ENCODE measurements at places on chromosomes 11 and 22.
A peak's percentile ranks its signal among the peaks of the same experiment; 100 is the strongest.

DNA sequence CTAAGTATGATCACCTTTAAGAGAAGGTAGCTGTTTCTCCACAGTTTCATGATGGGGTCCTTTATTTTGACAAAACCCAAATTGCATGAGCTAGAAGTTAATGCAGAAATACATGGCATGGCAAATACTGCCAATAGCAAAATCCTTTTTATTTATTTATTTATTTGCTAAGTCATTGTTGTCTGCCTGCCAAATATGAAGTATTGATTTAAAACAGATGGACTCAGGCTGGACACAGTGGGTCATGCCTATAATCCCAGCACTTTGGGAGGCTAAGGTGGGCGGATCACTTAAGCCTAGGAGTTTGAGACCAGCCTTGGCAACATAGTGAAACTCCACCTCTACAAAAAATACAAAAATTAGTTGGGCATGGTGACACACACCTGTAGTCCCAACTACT is 52.4 kb downstream of the LARGE2 start:
- no peak for DNase-seq

- no peak for DNase-seq
Observed at GRCh38 chr11:11167806-11168205, 185.2 kb downstream of the CSNK2A3 start.

- DNase-seq = no peak
Observed at GRCh38 chr22:38298312-38299005, 18.8 kb downstream of the CSNK1E start.

GRCh38 chr11:95414217-95414616 is 183.2 kb upstream of the SESN3 start:
- DNase-seq = no peak

GRCh38 chr11:119323532-119324033 is 6.7 kb upstream of the MCAM start:
- peak; percentile 26 for DNase-seq

DNA sequence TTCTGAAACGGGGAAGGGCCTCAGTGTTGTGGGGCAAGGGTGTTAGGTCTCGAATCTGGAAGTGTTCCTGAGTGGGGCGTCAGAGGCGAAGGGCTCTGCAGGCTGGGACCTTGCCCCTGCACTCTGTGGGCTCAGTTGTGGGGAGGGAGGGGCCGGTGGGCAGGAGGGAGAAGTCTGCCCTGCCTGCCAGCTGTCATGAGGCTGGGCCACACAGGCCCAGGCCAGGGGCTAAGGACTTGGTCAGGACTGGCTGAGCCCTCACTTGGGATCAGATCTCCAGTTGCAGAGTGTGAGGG is at the start of gene CRACR2B:
Gene CRACR2B, plus strand, starts transcription at position 23 of the 296 bp plus-strand sequence. CDS start 689 bp downstream, outside the sequence.
- no peak for DNase-seq

- no peak for DNase-seq
Observed at GRCh38 chr11:121029153-121029552, 5.3 kb downstream of the TBCEL start.

GRCh38 chr11:17873586-17873985 is 139.0 kb downstream of the KCNC1 start:
- no peak for DNase-seq

DNA sequence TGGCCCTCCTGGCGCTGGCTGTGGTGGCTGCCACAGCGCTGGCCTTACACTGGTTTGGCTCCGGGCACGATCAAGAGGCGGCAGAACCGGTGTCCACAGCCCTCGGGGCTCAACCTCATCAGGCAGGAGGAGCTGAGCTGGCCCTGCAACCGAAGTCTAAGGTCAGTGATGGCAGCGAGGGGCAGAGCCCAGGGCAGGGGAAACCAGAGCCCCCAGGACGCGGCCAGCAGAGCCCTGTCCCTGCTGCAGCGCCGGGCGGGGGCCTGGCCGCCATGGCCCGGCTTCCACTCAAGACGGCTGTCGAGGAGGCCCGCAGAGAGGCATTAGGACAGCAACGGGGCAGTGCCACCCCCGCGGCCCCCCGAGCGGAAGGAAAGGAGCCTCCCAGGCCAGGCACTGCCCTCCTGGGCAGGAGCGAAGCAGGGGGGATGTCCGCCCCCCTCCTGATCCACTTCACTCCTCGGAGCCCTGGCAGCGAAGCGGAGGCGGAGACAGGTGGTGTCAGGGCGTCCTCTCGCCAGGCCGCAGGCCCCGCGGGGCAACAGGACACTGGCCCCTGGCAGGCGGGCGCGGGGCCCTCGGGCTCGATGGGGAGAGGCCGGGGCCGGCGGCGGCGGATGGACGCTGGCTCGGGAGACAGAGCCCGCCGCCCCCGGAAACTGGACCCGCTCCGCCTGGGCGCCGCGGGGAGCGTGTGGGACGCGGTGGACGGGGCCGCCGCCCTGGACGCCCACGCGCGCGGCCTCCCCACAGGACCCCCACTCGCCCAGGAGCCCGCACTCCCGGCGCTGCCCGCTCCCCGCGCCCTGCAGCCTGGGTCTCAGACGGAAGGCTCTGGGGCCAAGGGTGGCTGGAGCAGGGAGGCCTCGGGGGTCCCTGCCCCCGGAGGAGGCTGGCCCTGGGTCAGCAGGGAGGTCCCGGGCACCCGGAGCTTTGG is 895 bp downstream of the KLHDC7B start:
- DNase-seq = no peak

- DNase-seq = no peak
Observed at GRCh38 chr11:71568704-71569349, 3.5 kb downstream of the KRTAP5-10 start.

GRCh38 chr11:17720796-17721171 is 1.4 kb downstream of the MYOD1 start:
- DNase-seq = no peak

DNA sequence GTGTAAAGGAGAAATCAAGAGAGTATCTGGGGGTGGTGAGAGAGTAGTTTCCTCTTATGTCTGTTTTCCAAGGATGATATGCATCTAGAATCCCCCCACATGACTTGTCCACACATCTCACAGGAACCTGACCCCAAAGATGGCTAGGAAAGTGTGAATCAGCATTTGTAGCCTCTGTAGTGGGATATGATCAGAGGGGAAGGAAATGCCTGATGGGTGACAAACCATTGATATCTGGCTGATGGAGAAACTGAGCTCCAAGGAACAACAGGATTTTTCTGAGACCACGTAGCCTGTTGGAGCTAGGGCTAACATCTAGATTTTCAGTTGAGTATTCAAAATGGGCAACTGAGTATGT is 369.4 kb downstream of the DDX10 start:
- DNase-seq = no peak

DNA sequence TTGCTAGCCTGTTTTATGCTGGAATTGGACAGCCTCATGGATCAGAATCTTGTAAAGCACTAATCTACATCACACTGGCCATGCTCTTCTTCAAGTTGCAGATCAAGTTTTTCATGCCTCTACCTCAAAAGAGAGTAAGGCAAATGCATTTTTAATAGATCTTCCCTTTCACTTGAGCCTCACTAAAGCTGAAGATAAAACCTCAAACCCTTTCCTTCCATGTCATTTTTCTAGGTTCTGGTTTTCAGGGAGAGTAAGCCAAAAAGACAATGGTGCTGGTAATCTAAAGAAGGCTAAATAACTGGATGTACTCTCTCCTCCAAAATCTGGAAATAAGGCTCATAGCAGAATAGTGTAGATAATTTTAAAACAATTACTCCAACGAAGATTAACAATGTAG is 28.3 kb downstream of the POU2AF1 start:
- no peak for DNase-seq

DNA sequence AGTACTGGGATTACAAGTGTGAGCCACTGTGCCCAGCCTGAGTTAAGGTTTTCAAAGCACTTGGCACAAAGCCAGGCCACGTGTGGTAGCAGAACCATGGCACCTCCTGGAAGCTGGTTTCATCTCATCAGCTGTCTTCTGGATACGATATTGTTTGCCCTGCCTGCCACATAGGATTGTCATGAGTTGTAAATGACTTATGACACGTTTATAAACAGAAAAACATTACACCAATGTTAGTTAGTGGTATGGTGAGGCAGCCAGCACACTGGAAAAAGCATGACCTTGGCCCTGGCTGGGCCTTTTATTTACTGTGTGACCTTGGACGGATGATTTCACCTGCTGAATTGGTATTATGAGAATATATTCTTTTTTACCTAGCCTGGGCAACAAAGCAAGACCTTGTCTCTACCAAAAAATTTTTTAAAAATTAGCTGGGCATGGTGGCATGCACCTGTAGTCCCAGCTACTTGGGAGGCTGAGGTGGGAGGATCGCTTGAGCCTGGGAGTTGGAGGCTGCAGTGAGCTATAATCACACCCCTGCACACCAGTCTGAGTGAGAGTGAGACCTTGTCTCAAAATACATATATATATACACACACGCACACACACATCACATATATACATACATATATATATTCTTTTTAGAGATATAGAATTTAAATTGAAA is 24.0 kb upstream of the MYH9 start:
- DNase-seq = no peak

DNA sequence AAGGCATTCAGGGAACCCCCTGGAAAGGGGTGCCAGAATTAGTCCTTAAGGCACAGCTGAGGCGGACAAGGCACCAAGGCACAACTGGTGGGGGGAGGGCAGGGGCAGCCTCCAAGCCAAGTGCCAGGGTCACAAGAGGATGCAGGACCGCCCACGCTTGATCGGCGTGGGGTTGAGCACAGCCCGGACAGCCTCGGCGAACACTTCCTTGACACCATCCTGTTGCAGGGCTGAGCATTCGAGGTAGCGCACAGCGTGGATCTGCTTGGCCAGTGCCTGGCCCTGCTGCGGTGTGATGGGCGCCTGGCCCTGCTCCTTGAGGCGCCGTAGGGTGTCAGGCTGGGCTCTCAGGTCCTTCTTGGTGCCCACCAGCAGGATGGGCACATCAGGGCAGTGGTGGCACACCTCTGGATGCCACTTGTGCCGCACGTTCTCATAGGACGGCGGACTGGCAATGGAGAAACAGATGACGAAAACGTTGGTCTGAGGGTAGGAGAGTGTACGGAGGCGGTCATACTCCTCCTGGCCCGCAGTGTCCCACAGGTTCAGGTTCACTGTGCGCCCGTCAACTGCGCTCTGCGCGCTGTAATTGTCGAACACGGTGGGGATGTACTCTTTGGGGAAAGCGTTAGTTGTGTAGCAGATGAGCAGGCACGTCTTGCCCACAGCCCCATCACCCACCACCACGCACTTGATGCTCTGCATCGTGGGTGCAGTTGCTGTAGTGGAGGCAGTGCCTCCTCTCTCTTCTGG is 13.1 kb downstream of the RHOG start:
- DNase-seq = no peak

DNA sequence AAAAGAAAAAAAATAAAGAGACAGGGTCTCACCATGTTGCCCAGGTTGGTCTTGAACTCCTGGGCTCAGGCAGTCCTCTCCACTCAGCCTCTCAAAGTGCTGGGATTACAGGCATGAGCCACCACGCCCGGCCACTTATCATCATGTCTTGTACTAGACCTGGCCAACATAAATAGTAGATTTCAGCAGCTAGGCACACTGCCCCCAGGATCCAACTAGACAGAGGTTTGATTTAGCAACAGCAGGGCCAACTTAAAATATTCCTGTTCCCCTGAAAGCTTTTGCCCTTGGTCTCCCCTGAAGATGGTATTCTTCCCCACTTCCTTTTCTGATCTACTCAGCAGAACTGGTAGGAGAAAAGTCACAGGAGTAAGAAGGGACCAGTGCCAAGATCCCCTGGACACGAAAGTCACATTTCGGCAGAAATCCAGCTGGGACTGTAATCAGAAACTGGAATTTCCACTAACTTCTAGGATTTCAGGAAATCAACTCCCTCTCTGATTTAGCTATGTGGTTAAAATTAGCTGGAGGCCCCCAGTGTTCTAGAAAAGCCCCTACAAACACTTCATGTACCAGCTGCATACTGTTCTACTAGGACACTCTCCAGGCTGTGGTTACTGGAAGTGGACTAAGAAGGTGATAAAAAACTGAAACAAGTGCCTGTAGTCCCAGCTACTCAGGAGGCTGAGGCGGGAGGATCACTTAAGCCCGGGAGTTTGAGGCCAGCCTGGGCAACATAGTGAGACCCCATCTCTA is 8.9 kb upstream of the PPP2R1B start:
- no peak for DNase-seq

- no peak for DNase-seq
Observed at GRCh38 chr22:23494930-23495266, 85.2 kb downstream of the IGLL1 start.

DNA sequence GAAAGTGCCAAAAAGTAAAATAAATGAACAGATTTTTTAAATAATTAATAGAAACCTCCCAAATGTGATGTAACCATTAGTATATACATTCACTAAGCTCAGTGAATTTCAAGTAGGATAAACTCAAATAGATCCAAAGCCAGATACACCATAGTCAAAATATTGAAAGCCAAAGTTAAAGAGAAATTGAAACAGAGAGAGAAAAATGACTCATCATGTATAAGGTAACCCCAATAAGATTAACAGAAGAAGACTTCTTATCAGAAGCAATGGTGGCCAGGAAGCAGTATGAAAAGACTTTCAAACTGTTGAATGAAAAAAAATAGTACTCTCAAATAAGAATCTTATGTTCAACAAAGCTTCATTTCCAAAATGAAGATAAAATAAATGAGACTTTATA is 70.5 kb downstream of the LUZP2 start:
- no peak for DNase-seq

GRCh38 chr11:65546217-65546958 is 11.8 kb downstream of the LTBP3 start:
- DNase-seq = peak; percentile 53

- no peak for DNase-seq
Observed at GRCh38 chr22:27450448-27450847, 351.1 kb downstream of the MN1 start.

- no peak for DNase-seq
Observed at GRCh38 chr22:17106785-17107546, 14.2 kb downstream of the TMEM121B start.

DNA sequence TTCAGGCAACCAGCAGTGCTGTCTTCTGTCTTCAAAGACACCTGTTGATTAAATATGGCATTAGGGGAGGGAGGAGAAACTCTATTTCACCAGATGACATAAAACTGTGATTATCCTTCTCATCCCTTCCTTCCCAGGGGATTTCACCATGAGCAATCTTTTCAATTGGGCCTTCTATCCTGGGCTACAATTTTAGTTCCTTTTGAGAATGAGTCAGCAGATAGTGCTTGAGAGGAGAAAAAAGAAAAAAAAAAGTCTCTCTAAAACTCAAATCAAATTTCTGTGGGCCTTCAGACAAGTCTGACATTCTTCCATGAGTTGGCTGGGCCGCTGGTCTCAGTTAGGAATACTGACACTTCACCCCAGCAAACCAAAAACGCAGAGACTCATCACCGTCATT is 7.2 kb downstream of the FLI1 start:
- DNase-seq = no peak

DNA sequence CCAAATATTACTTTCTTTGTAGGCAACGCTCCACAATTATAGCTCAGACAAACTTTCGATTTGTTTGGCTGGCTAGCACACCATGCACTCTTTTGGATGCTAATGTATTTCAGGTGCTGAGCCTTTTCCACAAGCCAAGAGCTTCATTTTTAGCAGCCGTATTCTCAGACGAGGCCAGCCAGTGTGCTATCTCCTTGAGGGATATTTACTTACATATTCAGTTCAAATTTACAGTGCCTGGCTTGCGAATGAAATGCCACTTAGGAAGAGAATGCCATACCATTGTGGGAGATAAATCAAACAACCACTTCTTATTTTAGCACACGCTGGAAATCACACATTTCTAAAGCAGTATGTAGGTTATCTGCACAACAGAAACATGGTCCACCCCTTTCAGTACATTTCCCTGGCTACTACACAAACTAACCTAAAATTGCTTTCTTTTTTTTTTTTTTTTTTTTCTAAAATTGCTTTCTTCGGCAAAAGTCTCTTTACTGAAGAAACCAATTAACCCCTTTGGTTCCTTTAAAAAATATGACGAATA is 236.9 kb downstream of the CADM1 start:
- DNase-seq = peak; percentile 41

GRCh38 chr22:39215426-39216142 is 29.2 kb downstream of the PDGFB start:
- no peak for DNase-seq
